ENCODE measurements at places on chromosomes 3 and 15. TPM values are rescaled to one million over a fixed set of nuclear protein-coding genes. Genes with fewer than 3 reads are reported as not detected.

Gene GATA2
- total RNA-seq = 2.1 TPM

Gene WDR49
- total RNA-seq = 0.58 TPM

DNA sequence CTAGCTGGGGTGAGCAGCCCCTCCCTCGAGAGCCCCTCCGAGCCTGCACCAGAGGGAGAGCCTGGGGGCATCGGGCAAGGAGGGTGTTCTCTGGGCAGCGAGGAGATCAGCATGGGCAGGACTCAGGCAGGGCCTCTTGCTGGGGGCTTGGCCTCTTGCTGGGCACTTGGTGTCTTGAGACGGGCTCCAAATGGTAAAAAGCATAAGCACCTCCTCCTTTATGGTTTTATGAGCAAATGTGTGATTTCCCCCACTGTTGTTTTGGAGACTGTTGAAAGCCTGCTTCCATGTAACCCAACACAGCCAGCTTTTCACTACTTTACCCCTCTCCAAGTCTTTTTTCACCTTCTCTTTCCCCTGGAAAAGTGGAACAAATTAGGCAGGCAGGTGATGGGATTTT is 239.3 kb downstream of the TLE3 start:
- DNase-seq = no peak

GRCh38 chr15:56739964-56740640 is 6.8 kb upstream of the ZNF280D start:
- DNase-seq = no peak

DNA sequence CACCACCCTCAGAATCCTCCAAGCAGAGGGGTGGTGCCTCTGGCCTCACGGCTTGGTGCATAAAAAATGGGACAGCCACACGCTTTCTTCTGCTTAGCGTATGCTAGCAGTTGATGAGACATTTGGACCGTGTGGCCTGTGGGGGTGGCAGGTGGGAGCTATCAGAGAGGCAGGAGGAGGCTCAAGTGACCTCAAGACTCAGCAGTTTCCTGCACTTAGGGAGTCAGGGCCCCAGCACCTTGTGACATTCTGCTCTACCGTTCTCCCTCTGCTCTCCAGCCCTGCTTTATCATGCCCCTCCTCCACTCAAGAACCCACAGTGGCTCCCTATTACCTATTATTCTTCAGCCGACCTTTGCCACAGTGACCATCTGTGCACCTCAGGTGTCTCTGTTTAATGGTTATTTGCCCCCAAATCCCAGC is 41.0 kb upstream of the CGNL1 start:
- no peak for DNase-seq

DNA sequence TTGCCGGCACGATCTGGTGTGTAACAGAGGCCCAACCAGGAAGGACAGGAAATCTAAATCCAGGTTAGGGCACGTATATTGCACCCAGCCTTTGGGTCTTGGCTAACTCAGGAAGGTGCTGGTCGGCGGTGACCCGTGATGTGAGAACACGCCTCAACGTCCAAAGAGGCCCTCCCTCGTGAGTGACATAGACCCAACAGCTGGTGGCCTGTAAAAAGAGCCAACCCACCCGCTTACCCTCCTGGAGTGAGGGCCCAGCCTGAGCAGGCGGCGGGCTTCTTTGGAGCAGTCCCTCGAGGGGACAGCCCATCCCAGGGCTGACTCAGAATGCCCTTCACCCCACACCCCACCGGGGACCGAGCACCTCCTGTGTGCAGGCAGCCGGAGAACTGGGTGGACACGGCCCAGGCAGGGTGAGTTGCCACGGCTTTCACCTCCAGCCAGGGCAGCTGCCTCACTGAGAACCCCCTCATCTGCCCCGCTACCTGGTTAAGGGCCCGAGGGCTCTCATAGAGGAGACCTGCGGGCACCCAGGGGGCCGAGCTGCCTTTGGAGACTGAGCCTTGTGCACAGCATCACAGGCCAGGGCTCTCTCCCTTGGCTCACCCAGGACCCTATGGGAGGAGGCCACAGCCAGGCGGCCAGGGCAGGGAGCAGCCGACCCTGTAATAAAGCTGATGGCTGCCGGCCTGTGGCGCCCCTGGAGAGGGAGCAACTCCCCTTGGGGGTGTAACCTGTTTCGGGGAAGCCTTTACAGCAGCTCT is 41.8 kb downstream of the ZNF710 start:
- no peak for DNase-seq

- DNase-seq = no peak
Observed at GRCh38 chr3:160183345-160184076, 41.7 kb upstream of the C3orf80 start.

- peak; percentile 74 for DNase-seq
Observed at GRCh38 chr3:107949394-107949970, 141.3 kb downstream of the CD47 start.

DNA sequence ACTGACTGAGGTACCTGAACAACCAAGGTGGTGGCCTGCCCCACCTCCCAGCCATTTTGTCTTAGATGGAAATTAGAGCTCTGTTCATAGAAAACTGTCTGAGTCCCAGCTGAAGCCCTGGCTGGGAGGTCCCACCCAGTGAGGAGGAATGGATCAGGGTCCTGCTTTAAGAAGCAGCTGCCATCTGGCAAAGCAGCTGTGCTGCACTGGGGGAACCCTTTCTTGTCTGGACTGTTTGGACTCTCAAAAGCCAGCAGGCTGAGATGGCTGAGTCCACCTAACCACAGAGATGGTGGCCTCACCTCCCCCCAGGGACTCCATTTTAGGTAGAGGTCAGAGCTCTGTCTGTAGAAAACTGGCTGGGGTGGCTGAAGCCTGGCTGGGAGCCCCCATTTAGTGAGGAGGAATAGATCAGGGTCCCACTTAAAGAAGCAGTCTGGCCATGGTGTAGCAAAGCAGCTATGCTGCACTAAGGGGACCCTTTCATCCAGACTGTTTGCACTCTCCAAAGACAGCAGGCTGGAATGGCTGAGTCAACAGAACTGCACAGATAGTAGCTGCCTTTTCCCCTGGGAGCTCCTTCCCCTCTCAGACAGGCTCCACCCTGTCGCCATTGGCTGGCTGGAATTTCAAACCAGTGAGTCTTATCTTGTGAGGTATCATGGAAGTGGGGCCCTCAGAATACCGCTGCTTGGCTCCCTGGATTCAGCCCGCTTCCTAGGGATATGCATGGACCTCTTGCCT is 116.9 kb downstream of the EPHA6 start:
- no peak for DNase-seq

DNA sequence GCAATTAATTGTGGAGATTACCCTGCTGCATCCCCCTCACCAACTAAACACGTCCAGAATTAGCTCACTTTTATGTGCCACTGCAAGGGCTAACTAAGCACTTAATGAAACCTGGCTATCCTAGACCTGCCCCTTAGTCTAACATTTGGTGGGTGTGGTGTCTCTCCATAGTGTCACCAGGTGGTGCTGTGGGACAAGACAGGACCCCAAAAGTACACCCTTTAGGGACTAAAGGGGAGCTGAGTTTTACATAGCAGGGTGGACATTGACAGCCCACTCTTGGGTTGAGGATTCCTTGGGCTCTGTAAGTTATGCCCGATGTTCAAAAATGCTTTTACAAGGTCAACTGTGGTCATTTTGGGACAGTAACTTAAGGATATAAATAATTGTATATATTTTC is 5.7 kb downstream of the DUT start:
- DNase-seq = peak; percentile 32

- no peak for DNase-seq
Observed at GRCh38 chr3:112848196-112848595, 1.5 kb upstream of the CD200R1L start.

DNA sequence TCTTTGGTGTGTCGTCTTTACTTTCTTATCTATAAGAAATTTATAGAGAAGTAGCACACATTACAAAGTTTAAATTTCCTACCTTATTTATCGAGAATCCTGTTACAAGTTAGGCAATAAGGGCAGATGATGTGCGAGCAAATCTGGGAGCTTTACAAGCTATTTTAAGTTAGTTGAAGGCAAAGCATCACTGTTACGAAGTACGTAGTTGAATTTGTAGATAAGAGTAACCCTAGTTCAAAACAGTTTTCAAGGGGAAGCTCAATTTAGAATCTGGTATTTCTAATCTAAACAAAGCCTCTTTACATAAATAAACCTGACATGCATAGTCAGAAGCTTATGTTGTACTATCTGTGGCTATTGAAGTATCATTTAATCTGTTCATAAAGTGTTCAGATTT is 8.4 kb downstream of the KBTBD8 start:
- no peak for DNase-seq

GRCh38 chr3:197363553-197364409 is 65.4 kb upstream of the DLG1 start:
- no peak for DNase-seq

GRCh38 chr15:76577879-76578512 is 241.4 kb downstream of the ISL2 start:
- no peak for DNase-seq

Gene ARPIN
- 10.1 TPM for total RNA-seq

Gene PRSS50
- total RNA-seq = 0.09 TPM

GRCh38 chr3:52394751-52395502 is 50.0 kb downstream of the SEMA3G start:
- DNase-seq = no peak

- DNase-seq = no peak
Observed at GRCh38 chr3:15637131-15637951, 35.8 kb downstream of the BTD start.

Gene SPATA12
- 0.04 TPM for total RNA-seq

Gene GADL1
- 19.8 TPM for total RNA-seq

- peak; percentile 53 for DNase-seq
Observed at GRCh38 chr3:103006526-103007183, 571.8 kb downstream of the ZPLD1 start.

Gene SCN11A
- total RNA-seq = 2.0 TPM

GRCh38 chr15:93178371-93178770 is 89.4 kb upstream of the RGMA start:
- no peak for DNase-seq

Gene CISH
- total RNA-seq = 3.9 TPM

DNA sequence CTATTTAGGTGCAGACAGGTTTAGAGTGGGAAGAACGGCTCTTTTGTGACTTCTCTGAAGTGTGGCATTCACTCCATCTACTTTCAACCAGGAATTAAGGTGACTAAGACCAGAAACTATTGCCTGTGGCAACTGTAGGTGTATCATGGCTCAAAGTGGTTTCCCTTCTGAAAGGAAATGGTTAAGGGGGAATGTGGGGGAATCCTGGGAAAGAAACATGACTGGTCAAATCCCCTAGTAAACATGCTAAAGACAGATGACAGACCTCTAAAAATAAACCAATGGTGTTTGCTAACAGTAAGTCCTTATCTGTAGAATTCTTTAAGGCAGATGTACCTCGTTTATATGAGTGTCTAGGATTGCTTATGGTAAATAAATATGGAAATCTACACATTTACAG is 56.9 kb downstream of the MEGF11 start:
- DNase-seq = no peak

Gene PIF1
- total RNA-seq = 4.3 TPM

DNA sequence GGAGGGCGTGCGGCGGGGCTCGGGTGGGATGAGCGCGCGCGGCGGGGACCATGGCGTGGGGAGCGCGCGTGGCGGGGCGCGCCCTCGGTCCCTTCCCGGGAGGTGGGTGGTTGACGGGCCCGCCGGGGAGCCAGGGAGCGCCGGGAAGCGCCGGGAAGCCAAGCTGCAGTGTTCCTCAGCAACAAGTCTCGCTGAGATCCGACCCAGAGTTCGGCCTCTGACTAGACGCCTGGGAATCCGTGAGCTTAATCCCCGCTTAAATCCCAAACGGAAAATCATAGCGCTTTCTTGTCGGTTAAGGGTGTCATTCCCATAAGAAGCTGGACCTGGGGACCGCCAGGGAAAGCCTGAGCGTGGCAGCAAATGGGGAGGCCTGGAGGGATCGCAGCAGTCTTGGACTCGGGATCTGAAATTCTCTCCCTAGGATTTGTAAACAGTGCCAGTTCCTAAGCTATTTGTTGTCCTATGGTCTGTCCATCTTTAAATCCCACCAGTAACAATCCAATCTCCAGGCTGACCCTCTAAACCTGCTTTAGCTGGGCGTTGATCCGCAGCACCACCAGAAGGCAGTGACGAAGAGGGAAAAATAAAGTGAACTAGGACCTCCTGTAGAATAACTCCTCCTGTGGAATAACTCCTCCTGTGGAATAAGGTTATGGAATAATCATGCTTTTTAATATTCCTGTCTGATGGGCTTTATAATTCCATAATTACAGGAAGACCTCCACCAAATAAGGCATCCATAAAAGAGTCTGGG is 570 bp upstream of the NEDD4 start:
- peak; percentile 80 for DNase-seq

- DNase-seq = no peak
Observed at GRCh38 chr15:75368689-75369239, 357 bp upstream of the MAN2C1 start.

DNA sequence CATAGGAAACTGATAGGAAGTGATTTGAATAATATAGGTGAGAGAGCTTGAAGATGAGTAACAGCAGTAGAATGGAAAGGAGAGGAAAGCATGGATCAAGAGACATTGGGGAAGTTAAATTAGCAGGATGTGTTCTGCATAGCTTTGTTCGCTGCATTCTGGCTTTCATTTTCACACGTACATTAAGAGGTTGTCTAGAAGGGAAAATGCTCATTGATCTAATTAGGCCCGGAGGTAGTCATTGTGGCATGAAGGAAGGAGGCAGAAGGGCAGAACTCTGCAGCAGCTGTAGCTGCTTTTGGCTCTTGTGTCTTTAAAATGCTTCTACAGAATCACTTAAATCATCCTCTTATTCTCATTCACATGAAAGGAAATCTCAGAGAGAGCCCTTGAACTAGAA is 40.3 kb downstream of the KCNAB1 start:
- no peak for DNase-seq

Data from muscle of leg (tissue), 16 donors.